ENCODE measurements at places on chromosomes 3 and 15. TPM values are rescaled to one million over a fixed set of nuclear protein-coding genes. Genes with fewer than 3 reads are reported as not detected.

Gene KBTBD13
- total RNA-seq: not detected

Gene CCDC54
- total RNA-seq: not detected

Gene HTD2
- 7.1 TPM for total RNA-seq

Gene CCRL2
- 2.1 TPM for total RNA-seq

Gene GOLGA6D
- not detected for total RNA-seq

Gene MITF
- total RNA-seq: not detected

Gene CYP1A2
- total RNA-seq: not detected

Gene MYL3
- total RNA-seq: not detected

Gene NEO1
- 0.62 TPM for total RNA-seq
